HCT116 (cell line): ENCODE measurements at places on chromosomes 7 and 10. TPM values are rescaled to one million over a fixed set of nuclear protein-coding genes. Genes with fewer than 3 reads are reported as not detected.

- no peak for DNase-seq
Measured at GRCh38 chr7:147859033-147859432, 731.5 kb upstream of the C7orf33 start.

DNA sequence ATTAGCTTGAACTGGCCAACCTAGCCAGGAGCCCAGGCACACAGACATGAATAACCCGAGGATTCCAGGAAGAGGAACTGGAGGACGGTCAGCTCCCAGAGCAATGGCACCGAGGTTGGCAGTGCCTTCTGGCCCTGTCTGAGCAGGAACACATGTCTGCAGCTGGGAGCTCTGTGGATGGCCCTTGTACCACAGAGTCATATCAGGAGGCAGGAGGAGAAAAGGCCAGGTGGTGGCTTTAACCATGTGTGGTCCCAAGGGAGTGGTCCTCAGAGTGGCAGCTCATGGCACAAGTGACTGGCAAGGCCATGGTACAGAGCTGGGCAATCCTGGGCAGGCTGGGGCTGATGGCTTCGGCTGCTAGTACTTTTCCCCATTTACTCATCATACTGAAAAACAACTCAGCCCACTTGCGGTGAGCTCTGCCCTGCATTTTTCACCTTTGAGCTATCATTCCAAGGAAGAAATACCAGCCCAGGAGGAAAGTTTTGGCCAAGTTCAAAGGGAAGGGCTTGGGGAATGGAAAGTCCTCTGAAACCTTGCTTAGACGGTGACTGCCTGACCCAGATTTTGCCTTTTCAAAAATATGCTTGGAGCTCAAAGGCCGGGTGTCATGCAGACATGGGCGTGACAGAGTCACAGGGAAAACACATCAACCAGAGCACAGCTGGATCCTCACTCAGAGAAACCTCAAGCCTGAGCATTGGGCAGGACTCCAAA, 25.7 kb upstream of the LOXL4 start:
- DNase-seq: no peak

GRCh38 chr10:61047081-61047480, 103.1 kb upstream of the RHOBTB1 start:
- DNase-seq: no peak

DNA sequence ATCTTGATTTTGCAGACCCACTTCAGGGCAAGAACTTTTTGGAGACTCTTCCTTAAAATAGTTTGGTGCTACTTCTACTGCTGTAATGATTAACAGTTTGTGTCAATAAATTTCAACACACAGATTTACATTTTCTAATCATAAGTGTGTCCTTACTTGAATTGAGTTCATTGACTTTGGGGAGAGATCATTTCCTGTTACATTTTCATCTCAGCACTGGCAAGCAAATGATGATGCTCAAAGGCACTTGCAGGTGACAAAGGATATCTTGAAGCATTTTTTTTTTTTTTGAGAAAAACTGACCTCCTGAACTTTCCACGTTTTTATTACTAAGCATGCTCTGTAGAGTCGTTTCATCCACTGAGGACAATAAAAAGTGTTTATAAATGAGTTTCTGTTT, 52.7 kb downstream of the GPR85 start:
- DNase-seq: no peak

Gene LIPN
- not detected for total RNA-seq

GRCh38 chr10:76881477-76882220, 756.0 kb downstream of the KCNMA1 start:
- no peak for DNase-seq

DNA sequence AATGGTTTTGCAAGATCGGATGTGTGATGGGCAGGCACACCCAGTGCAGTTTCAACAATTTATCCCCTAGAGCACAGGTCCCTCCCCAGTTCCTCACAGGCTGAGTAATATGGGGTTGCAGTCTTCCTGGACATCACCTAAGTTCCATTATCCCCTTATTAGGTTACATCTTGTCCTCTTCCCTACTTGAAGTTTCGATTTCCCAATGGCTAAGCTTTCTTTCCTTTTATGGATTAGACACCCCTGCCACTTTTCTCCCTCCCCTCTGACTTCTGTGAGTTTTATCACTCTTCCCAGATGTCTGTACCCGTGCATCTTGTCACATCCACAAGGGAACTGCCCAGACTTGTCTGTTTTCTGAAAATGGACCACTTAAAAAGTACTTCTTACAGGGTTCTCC, 2.4 kb upstream of the NIPSNAP2 start:
- DNase-seq: no peak

Gene BLNK
- 0.59 TPM for total RNA-seq
